ENCODE measurements at places on chromosomes 1 and 21.

- DNase-seq: no peak
Observed at GRCh38 chr21:46158666-46159300, 3.4 kb upstream of the FTCD start.

- no peak for DNase-seq
Observed at GRCh38 chr1:195218428-195219212, 1389.6 kb downstream of the KCNT2 start.

DNA sequence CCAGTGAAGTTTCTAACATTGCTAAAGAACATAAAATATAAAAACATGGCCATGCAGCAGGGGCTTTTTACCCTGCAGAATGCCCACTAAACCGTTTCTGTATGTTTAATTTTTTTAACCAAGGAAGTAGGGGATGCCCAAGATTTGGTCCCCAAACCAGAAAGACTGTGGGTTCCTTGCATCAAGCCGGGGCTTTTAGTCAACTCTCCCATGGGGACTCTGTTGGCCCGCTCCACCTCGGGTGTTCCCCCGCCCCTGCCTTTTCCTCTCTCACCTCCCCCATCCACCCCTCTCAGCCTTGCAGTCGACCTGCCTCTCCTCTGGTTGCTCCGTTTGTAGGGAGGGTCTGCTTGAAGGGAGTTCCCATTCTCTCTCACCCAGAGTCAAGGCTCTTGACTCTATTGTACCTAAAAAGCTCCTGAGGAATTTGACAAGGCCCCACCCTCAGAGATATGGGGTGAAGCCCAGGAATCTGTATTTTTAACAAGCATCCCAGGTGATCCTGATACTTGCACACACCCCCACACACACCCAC, 117.5 kb downstream of the TOMM20 start:
- peak; percentile 61 for DNase-seq

DNA sequence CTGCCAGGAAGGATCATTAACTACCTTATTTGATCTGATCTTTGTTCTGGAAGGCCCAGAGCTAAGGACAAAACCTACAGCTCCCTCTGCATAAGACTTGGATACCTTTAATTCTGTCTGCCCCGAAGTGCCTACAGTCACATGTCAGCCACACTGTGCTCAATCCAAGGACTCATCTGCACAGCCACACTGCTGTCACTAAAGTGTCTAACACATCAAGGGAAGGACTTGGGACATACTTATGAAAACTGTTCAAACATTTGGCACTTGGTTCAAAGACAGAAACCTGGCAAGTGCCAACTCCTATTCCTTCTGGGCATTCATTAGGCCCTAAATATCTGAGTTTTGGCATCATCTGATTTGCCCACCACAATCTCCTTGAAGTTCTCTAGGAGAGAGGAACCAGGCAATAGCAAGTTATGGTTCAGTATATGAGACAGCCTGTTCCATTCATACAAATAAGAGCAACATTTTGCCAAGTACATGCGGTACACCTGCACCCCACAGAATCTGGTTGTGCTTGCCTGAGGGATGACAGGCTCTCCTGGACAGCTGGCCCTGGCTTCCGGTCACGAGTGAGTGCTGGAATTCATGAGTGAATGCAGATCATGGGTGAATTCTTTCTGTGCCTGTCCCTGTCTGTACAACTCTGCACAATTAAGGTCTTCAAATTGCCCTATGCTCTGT, 105.9 kb downstream of the KCNK1 start:
- no peak for DNase-seq

GRCh38 chr1:226691247-226691646, 47.8 kb downstream of the ITPKB start:
- peak; percentile 72 for DNase-seq

GRCh38 chr1:108969346-108969745, 6.1 kb upstream of the CLCC1 start:
- no peak for DNase-seq

DNA sequence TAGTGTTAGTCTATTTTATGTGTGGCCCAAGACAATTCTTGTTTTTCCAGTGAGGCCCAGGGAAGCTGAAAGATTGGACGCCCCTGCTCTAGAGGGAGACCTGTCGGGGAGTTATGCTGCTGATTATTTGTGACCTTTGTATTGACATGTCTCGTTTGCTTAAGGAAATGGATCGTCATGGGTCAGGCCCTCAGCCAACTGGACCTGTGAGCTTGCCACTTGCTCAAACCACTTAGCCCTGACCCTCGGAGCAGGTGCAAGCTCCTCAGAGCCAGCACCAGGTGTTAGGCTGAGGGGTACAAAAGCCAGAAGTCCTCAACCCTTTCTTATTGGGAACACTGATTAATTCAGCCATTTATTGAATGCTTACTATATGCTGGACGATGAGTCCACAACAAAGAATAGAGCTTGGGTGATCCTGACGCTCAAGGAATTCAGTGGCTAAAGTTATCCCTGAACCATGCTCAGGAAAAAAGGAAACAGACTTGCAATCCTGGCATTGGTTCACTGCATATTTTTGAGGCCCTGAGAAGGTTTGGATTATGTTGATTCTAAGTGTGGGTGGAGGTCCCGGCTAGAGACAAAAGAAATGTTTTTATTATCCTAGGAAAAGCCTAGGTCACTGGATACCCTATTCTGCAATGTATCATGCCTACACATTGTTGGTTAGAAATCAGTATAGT, 19.0 kb downstream of the TGFB2 start:
- DNase-seq: no peak

- peak; percentile 68 for DNase-seq
Observed at GRCh38 chr1:175146529-175147213, 45.9 kb downstream of the KIAA0040 start.

- no peak for DNase-seq
Observed at GRCh38 chr1:216046336-216046735, 376.9 kb downstream of the USH2A start.

DNA sequence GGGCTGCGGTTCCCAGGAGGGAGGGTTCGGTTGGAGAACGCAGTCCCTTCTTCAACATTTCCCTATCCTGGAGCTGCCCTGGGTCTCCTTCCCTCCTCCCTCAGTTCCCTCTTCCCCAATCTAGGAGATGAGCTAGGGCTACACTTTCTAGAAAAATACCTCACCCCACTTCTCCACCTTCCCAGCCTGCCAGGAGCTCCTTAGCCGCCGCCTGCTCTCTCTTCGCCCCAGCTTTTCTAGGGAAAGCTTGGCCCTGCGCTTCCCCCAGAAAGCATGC, 488 bp upstream of the ADAMTS1 start:
- DNase-seq: no peak

GRCh38 chr21:45910548-45911221, 70.9 kb upstream of the COL6A1 start:
- no peak for DNase-seq

GRCh38 chr1:235513495-235514366, 9.5 kb upstream of the B3GALNT2 start:
- DNase-seq: peak; percentile 21

GRCh38 chr1:103110701-103111100, 2.4 kb upstream of the COL11A1 start:
- DNase-seq: no peak

- DNase-seq: no peak
Observed at GRCh38 chr1:172018727-172019311, 177.5 kb downstream of the DNM3 start.

DNA sequence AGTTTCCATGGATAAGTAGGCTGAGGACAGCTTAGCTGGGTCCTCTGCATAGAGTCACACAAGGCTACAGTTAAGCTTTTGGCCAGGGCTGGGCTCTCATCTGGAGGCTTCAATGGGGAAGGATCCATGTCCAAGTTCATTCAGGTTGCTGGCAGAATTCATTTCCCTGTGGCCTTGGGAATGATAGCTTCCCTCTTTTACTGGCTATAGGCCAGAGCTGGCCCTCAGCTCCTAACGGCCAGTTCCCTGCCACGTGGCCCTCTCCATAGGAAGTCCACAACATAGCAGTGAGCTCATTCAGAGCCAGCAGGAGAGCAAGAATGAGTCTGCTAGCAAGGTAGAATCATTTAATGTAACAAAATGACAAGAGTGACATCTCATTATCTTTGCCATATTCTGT, 15.1 kb upstream of the PODN start:
- no peak for DNase-seq

GRCh38 chr1:151002051-151002450, 4.7 kb downstream of the MINDY1 start:
- no peak for DNase-seq

DNA sequence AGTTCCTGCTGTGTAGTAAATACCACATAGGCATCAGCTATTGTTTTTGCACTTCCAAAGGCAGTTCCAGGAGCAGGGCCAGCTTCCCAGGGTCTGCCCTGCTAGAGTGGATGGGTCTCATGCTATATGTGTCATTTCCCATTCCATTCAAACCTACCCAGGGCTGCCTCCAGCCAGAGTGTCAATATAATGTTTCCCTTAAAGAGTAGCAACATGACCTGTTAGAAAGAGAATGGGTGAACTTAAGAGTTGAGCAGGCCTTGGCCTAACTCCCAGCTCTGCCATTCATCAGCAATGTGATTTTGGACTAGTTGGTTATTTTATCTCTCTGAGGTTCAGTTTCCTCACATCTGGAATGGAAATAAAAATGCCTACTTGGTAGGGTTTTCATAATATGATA, 44.9 kb downstream of the RAB3B start:
- no peak for DNase-seq

- DNase-seq: no peak
Observed at GRCh38 chr1:106651028-106651762, 405.3 kb upstream of the PRMT6 start.

DNA sequence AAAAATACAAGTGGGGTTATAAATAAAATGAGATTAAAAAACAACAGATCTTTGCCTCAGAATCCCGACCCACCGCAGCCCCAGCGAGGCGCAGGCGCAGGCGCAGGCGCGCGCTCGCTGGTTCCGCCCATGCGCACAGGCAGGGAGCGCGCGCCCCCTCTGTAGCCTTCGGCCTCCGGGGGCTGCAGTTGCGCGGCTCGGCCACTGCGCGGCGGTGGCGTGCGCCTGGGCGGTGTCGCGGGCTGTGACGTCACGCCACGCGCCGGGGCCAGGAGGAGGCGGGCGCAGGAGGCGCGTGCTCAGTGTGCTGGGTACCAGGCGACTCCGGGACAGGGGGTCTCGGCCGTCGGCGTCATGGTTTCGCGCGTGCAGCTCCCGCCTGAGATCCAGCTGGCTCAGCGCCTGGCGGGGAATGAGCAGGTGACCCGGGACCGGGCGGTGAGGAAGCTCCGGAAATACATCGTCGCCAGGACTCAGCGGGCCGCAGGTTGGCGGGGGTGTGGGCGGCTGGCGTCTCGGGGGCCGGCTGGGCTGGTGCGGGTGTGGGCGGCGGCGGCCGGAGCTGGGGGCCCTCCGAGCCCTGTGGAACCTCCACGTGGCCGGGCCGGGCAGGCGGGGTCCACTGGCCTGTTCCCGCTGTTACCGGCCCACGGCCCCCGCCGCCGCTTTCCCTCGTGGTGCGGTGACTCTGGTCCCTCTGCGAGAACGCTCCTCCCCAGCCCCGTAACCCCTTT, at the start of gene RRP1:
Gene RRP1 (plus strand): TSS at position 302 of the 734 bp plus-strand sequence. CDS start 53 bp downstream, at position 355.
- peak; percentile 94 for DNase-seq

GRCh38 chr1:90593312-90593711, 123.8 kb downstream of the BARHL2 start:
- DNase-seq: no peak

DNA sequence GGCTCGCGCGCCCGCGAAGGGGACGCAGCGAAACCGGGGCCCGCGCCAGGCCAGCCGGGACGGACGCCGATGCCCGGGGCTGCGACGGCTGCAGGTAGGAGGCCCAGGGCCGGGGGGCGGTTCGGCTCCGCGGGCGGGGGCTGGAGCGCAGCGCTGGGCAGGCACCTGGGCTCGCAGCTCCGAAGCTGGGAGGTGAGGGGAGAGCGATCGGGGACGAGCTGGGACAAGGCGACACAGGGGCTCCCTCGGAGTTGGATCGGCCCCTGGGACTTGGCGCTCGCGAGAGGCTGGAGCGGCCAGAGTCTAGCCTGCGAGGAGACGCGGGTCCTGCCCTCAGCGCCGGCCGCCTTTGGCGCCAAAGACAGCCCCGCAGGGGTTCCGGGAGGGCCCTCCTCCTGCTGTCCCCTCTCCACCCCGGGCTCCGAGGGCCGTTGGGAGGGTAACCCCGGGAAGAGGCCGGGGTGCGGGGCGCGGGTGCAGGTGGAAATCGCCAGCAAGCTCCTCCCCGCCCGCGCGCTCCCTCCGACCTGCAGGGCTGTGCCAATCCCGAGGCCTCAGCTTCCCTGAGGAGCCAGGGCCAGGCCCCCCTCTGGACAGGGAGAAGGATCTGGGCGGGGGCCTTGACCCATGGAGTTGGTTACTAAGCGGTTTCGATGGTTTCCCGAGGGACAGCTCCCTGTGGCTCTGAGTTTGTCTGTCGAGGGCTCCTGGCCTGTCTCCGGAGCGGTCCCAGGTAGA, 401 bp downstream of the TP73 start:
- DNase-seq: no peak

- DNase-seq: no peak
Observed at GRCh38 chr1:19514391-19514831, 29.1 kb upstream of the CAPZB start.

GRCh38 chr21:41630249-41630648, 122.3 kb upstream of the TMPRSS2 start:
- no peak for DNase-seq

DNA sequence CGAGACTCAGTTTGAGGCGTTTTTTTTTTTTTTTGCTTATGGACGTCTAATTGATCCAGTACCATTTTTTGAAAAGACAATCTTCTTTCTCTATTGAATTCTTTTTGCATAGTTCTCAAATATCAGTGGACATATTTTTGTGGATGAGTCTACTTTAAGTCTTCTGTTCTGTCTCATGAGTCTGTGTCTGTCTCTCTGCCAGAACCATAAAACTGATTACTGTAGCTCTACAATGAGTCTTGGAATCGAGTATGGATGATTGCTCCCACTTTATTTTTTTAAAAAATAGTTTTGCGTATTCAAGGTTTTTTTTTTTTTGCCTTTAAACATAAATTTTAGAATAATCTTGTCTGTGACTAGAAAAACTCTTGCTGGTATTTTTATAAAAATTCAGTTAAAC, 323.5 kb downstream of the ZNF326 start:
- DNase-seq: no peak
